Suppressor macrophage (primary cell): ENCODE measurements at places on chromosomes 3 and 15.

GRCh38 chr3:156448300-156448699 lies 106.6 kb downstream of the SSR3 start:
- DNase-seq, result no peak

GRCh38 chr3:108319428-108320082 lies 23.2 kb downstream of the HHLA2 start:
- DNase-seq, result no peak

DNA sequence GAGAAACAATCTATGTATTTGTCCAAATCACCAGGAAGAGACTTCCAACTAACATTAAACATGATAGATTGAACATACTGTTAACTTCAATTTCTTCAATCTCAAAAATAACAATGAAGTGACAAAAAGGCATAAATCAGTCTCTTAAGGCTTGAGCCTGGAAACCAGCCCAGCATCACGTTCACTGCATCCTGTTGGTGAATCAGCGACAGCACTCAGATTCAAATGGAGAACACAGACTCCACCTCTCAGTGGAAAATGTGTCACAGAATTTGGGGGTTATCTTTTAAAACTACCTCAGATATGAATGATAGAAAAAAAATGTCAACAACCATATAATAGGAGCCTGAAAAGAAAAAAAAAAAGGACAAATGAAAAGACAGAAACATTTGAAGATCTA lies 212.0 kb downstream of the MINAR1 start:
- DNase-seq, result no peak

GRCh38 chr15:77864211-77865105 lies 213.1 kb downstream of the TBC1D2B start:
- DNase-seq, result no peak

- no peak for DNase-seq
These were observed 44.7 kb downstream of the SGO1 start for GRCh38 chr3:20141316-20141715.

DNA sequence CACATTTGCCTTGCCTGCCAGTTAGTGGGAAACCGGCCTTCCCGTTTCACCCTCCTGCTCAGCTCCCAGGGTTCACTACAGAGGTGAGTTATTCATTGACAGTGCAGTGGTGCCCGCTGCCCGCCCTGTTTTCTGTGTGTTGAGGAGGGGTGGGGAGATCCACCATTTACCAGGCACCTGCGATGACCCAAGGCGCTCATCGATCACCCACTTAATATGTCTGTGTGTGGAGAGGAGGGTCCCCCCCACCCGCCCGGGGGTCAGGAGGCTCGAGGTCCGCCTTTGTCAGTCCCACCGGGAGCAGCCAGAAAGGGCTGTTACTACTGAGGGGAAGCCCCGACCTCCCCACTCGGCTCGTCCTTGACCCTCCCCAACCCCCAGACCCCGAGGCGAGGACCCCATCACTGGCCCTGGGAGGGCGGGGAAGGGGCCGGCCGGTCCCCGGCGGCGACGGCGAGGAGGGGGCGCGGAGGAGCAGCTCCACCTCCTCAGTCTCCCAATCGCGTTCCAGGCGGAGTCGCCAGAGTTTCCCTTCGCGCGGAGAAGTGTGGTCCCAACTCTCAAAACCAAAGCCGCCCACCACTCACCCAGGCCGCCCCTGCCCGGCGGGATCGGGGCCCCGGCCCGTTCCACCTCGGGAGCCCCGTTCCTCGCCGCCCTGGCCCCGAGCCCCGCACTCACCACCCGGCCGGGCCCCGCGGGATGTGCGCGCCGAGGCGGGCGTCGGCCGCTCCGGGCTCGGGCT lies 1.1 kb downstream of the PLXNB1 start:
- no peak for DNase-seq

DNA sequence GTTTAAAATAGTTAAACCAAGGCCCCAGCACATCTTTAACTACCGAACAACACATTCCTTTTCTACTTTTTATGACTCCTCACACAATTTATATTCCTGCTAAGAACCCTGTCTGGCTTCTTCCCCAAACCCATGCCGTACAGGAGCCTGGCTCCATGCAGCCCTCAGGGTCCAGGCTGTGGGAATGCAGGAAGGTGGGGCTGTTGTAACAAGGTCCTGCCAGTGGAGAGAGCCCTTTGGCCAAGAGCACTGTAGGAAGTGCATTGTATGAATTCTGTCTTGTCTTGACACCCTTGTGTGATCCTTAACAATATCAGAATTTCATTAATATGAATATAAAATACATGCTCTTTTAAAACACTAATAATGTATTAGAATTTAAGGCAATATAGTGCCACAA lies 563.8 kb downstream of the TBL1XR1 start:
- DNase-seq, result no peak

DNA sequence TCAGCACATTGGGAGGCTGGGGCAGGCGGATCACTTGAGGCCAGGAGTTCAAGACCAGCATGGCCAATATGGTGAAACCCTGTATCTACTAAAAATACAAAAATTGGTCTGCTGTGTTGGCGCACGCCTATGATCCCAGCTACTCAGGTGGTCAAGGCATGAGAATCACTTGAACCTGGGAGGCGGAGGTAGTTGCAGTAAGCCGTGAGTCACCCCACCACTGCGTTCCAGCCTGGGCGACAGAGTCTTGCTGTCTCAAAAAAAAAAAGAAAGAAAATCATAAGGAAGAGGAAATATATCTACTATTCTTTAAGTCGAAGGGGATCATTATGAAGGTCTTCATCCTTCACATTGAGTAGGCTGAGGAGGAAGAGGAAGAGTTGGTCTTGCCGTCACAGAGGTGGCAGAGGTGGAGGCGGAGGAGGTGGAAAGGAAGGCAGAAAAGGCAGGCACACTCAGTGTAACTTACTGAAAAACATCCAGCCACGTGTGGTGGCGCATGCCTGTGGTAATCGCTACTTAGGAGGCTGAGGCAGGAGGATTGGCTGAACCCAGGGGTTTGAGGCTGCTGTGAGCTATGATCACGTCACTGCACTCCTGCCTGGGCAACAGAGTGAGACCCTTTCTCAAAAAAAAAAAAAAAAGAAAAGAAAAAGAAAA lies 14.2 kb downstream of the CSK start:
- DNase-seq, result peak; percentile 34

DNA sequence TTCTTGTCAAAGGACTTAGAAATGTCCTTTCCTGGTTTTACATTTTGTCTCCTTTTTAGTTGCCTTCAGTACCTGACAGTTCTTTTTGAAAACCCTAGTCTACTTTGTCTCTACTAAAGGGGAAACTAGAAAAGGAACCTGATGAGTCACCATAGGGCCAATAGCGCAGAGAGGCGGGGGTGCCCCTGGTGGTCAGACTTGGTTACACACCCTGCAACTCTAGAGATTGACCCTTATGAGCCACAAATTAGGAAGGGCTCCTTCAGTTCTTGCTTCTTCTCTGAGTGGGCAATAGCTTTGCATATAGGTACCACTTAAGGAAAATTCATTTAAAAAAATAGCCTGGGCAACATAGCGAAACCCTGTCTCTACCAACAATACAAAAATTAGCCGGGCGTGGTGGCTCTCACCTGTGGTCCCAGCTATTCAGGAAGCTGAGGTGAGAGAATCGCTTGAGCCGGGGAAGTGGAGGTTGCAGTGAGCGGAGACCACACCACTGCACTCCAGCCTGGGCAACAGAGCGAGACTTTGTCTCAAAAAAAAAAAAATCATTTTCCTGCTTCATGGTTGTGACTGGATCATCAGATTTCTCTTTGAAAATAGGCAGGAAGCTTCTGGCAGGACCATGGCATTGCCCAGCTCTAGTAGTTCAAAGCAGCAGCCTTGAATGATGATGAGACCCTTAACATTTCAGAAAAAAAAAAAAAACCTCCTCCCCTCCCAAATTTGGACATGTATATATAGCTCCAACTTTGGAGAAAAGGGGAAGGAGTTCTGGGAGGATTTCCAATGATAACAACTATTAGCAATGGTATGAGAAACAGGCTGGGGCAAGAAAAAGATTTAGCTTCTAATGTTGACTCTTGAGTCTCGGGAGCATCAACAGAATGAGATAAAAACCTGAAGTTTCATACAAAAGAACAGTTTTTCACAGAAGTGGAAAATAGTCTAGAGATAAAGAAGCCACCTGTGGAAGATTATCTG lies 45.2 kb upstream of the RASA2 start:
- DNase-seq, result peak; percentile 89

- DNase-seq, result peak; percentile 91
These were observed 31.8 kb upstream of the ZNF774 start for GRCh38 chr15:90320062-90320884.

GRCh38 chr15:55518641-55519040 lies 10.6 kb upstream of the DNAAF4 start:
- DNase-seq, result no peak

DNA sequence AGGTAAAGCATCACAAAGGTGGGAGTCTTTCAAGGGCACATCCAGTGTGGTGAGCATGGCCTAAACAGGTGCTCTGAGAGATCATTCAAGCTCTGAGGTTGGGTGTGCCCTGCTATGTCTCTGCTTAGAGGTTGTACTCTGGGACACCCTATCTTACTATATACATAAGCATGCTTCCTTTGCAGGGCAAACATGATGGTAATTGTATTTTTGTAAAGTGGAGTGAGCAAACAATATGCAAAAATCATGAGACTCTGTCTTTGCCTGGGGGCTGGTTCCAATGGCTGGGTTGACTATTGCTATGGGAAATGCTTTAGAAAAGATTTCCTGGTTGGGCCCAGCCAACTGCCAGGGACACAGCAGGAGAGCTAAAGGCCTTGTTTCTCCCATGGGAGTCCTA lies 315.1 kb upstream of the TLE3 start:
- DNase-seq, result no peak

DNA sequence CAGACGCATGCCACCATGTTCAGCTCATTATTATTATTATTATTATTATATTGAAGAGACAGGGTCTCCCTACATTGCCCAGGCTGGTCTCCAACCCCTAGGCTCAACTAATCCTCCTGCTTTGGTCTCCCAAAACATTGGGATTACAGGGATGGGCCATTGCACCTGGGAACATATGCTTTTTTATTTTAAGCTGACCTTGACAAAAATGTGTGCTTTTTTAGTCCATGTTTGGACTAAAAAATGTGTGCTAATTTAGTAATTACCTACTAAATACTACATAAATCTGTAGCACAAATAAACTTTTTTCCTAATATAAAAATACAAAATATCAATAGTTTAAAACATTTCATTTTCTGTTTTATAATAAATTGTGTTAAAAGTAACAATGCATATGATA lies 693.2 kb downstream of the ROBO1 start:
- DNase-seq, result no peak

GRCh38 chr3:97899331-97899730 lies 72.9 kb downstream of the RIOX2 start:
- no peak for DNase-seq

DNA sequence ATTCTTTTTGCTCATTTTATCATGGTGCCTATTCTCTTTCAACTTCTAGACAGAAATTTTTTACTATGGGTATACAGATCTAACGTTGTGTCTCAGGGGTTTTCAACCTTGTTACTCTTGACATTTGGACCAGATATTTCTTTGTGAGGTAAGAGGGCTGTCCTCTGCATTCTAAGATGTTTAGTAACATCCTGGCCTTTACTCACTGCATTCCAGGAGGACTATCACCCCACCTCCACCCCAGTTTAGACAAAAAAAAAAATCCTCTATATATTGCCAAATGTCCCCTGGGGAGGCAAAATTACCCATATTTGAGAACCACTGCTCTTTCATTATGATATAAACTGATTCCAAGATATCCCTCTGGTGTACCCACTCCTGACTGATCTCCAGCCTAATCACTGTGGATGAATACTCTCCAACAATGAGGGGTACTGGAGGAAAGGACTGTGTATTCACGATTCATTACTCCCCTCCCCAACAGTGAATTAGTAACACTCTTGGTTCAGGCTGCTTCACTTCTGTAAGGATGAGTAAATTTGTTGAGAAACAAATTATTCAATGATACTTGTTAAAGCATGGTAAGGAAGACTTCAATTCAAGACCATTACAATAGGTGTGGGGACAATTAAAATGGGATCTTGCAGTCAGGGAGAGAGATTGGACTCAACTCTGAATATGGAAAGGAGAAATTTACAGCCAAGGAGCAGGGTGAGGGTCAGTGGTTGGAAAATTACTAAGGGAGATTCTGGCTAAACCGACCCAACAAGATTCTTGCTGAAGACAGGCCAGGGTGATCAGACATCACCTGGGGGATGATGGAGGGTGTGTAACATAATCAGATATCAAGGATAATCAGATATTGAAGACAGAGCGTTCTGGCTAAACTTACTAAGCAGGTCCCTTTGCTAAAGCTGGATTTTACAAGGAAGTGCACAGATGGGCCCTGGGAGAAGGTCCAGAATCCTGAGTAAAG lies 123.8 kb upstream of the DAZL start:
- DNase-seq, result no peak

GRCh38 chr3:179551349-179552105 lies 11.2 kb upstream of the ACTL6A start:
- no peak for DNase-seq
